ENCODE measurements at places on chromosomes 12 and 14. TPM values are rescaled to one million over a fixed set of nuclear protein-coding genes. Genes with fewer than 3 reads are reported as not detected.

Gene PRH2
- polyA plus RNA-seq = 1.0 TPM

Gene FBLN5
- 85.8 TPM for polyA plus RNA-seq

Gene MORN3
- polyA plus RNA-seq = 0.24 TPM

Gene AQP6
- 0.20 TPM for polyA plus RNA-seq

Gene ANO2
- 0.24 TPM for polyA plus RNA-seq

Gene KRT77
- not detected for polyA plus RNA-seq

Gene ASCL1
- polyA plus RNA-seq = 0.82 TPM

Gene SMIM41
- polyA plus RNA-seq = not detected

Gene CCDC88C
- polyA plus RNA-seq = 2.7 TPM

Gene CLEC7A
- polyA plus RNA-seq = 4.9 TPM

Gene MDP1
- 40.2 TPM for polyA plus RNA-seq

Gene SUPT16H
- 45.8 TPM for polyA plus RNA-seq
